Activated T-cell treated with anti-CD3 and anti-CD28 coated beads, Interleukin-2, amount 50 U/mL, for 72 hours (primary cell): ENCODE measurements at places on chromosomes 6 and 20.

GRCh38 chr6:83333500-83333899 is 97.4 kb downstream of the ME1 start:
- DNase-seq, result no peak

- DNase-seq, result no peak
These were observed 202.9 kb upstream of the SOX4 start for GRCh38 chr6:21390532-21391213.

GRCh38 chr6:5361396-5361795 is 100.1 kb downstream of the FARS2 start:
- no peak for DNase-seq

- no peak for DNase-seq
These were observed 427.1 kb upstream of the NOX3 start for GRCh38 chr6:155882527-155883333.

- DNase-seq, result peak; percentile 32
These were observed 223.2 kb upstream of the ECI2 start for GRCh38 chr6:4358414-4359107.

DNA sequence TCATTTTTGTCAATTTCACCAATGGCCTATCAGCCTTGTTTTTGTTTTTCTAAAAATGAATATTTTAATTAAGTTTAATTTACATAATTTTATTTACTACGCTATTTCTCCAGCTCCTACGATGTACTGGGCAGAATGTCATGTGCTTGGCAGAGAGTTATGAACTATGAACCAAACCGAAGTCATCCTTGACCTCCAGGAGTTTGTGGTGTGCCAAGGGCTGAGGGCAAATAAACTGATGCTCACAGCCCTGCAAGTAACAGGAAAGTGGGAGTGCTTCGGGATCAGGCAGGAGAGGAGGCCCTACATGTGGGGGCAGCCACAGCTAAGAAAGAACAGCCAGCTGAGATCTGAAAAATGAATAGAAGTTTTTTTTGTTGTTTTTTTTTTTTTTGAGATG is 38.6 kb downstream of the ZNF217 start:
- DNase-seq, result no peak

GRCh38 chr6:34235307-34236130 is 1.2 kb upstream of the HMGA1 start:
- DNase-seq, result peak; percentile 67

GRCh38 chr6:63923139-63923739 is 287.6 kb downstream of the PHF3 start:
- DNase-seq, result no peak

GRCh38 chr6:35733633-35734032 is 3.2 kb upstream of the ARMC12 start:
- no peak for DNase-seq

DNA sequence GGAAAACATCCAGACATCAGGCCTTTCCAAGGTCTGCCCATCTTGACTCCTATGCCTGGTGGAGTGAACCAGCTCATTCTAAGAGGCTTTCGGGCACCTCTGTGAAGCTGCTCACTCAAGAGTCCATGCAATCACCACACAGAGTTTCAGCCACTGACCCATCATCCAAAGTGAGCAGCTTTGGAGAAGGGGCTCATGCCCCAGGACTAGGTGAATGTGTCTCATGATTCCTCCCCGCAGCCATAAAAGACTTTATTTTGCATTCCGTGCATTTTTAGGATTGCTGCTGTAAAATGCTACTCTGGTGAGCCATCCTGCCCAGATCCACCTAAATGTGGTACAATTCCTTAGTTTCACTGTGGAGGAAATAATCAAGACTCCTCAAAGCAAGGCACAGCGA is 44.5 kb upstream of the EZR start:
- no peak for DNase-seq

DNA sequence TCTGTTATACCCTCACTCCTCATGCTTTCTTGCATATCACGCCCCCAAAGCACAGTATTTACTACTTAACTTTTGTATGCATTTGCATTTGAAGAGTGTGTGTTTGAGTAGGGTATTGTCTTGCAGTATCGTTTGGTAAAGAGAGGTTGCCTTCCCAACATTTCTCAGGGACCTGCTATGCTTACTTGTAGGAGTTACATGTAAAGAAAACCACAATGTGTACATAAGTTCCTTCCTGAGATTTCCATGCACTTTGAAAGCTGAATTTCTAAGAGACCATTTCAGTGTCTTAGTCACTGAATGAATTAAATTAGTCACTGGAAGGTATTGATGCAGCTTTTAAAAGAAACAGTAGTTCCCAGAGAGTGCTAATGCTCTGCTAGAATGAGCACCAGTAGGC is 159.3 kb upstream of the LAMA2 start:
- no peak for DNase-seq

DNA sequence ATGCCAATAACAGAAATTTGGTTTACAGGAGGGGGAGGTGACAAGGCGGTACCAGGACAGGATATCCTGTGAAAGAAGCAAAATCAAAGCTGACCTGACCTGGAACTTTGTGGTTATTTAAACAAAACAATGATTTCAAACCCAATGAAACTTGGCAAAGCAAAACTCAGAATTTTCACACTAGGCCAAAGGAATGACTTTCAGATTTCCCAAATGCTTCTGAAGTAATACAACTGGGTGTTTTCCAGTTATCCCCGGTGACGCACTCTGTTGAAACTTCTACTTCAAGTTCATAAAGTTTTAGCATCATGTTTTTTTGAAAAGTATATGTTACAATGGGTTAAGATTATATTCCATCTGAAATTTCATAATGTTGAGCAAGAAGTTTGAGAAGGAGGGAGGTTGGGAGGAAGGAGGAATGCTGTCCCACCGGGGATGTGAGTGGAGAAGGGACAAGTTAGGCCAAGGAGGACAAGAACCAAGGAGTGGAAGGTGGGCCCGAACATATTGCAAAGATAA is 78.1 kb upstream of the TRAF3IP2 start:
- no peak for DNase-seq

GRCh38 chr6:29488874-29489273 is 1.1 kb upstream of the MAS1L start:
- DNase-seq, result no peak

DNA sequence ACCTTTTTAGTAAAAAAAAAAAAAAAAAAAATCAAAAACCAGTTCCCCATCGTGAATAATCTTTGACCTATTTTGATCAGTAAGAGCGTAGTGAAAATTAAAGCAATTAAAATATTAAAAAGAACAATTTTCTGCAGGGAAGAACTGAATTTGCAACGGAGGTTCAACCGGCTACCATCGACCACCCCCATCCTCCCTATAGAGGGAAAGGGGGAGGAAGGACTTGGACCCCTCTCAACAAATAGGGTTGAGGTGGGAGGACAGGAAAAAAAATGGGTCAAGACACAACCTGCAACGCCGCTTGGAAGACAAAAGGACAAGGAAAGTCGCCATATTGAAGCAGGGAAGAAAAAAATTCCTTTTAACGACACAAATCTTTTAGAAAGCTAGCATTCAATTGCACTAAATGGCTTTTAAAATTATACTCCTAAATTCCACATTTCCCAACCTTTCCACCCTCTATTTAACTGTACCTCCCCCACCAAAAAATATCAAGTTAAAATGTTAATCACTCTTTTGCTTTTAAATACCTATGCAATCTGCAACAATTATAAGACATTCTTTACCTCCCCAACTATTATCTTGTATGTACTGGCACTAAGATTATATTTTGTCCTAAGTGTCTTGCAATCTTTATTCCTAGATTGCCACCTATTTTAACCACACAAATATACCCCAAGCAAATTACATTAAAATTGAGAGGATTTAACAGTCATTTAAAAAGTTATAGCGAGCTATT is 1.7 kb downstream of the PPP1R10 start:
- DNase-seq, result peak; percentile 71

- DNase-seq, result no peak
These were observed 14.9 kb upstream of the MATN4 start for GRCh38 chr20:45322952-45323383.

DNA sequence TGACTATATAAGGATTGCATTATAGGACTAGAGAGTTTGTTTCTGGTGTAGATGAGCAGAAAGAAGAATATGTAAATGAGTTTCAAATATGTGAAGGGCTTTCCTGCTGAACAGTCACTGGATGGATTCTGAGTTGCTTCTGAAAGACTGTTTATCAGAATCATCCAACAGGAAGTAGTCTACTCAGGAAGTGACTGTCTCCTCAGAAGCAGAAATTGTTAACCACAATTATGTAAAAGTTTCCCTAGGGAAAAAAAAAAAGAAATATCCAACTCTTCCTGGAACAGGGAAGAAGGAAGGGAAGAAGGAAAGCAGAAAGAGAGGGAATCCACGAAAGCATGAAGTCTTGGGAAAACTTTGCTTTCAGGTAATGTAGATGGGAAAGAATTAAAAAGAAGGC is 138.9 kb downstream of the TENT5A start:
- DNase-seq, result no peak

GRCh38 chr6:37192666-37193065 is 22.7 kb downstream of the PIM1 start:
- DNase-seq, result no peak

DNA sequence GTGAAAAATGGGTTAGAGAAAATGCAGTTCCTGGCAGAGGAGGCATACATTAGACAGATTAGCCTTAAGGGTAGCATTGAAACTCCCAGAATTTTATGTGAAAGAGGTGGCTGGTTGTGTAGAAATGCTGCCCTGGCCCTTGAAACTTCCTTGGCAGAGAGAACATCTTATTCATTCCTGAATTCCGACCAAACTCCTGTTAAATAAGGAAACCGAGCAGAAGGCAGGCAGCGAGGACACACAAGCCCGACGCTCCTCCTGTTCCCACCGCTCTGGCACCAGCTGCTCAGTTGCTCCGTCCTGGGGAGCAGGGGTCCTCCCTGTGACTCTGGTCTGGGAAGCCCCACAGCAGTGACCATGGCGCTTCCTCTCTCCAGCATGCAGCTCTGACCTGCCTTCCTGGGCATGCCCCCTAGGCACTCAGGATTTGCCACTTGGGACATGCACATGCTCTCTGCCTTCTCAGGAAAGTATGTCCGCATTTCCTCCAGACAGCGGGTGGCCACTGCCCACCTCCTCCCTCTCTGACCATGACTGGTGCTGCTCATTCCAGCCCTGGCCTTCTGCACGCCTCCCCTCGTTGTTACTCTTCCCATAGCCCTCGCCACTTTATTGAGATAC is 35.2 kb upstream of the CLDN20 start:
- no peak for DNase-seq

- peak; percentile 20 for DNase-seq
These were observed 143.2 kb upstream of the ZNF217 start for GRCh38 chr20:53736757-53737395.

DNA sequence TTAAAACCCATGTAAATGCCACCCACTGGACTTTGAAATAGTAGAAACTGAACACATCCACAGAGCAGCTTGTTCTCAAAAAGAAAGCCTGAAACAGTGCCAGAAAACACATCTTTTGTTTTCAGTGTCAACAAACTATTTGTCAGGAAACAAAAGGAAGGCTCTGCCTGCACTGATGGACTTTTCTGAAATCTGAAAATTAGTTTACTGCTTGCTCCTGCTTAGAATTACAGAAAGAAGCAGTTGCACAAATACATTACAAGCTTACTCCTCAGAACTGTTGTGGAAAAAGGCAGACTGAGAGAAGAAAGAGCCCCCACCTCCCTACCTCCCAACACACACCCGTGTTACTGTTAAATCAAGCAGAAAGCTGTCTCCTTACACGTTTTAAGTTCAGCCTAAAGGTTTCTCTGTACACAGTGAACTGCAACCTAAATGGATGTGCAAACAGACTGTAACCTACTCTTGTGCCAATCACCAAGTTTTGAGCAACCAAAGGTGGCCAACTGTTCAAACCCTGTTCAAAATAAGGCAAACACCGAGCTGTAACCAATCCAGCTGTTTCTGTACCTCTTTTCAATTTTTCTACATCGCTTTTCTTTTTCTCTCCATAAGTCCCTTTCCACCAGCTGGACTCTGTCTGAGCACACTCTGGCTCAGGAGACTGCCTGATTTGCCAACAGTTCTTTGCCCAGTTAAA is 43.7 kb downstream of the FRK start:
- no peak for DNase-seq

- peak; percentile 31 for DNase-seq
These were observed 312.5 kb downstream of the EYA4 start for GRCh38 chr6:133553652-133554051.

DNA sequence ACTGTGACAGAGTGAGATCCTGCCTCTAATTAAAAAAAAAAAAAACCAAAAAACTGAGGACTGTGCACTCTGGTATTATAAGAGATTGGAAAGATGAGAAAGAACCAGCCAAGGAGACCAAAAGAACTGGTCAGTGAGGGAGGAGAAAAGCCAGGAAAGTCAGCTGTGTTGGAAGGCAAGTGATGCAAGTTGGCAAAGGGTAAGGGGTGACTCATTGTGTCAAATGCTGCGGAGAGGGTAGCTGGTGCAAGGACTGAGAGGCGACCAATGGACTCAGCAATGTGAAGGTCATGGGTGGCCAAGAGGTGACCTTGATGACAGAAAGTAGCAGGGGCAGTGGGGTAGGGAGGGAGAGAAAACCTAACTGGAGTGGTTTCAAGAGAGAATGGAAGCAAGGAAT is 27.4 kb upstream of the LRRN4 start:
- no peak for DNase-seq

DNA sequence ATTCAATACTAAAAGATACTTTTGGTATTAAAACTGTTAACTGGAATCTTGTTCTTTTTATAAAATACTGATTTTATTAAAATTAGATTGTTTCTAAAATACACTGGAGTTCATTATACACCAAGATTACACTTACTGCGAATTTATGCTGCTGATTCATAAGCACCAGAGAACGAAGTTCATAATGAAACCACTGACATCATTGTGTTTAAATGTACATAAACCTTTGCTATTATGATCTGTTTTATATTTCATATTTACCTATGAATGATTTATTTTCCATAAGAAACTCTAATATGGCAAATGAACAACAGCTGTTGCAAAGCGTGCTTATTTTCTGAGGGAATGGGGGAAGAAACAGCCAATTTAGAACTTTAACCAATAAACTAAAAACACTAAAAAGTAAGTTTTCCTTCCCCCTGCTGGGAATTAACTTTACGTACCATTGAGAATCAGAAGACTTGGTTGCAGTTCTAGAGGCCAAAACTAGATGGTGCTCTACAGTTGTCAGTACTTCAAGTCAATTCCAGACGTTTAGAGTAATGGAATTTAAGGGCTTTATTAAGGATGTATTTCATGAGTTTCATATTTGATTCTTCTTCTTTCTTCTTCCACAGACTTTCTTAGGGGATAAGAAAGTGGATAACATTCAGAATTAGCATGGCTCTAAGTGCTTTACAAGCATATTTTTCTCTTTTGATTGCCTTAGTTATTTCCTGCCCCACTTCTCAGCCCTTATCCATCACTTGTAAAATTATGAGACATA is 30.8 kb upstream of the COL19A1 start:
- DNase-seq, result no peak

GRCh38 chr20:5630071-5630470 is 120.1 kb upstream of the SHLD1 start:
- no peak for DNase-seq

GRCh38 chr6:18016133-18016532 is 28.7 kb upstream of the KIF13A start:
- no peak for DNase-seq

GRCh38 chr20:519999-520398 is 23.6 kb downstream of the CSNK2A1 start:
- no peak for DNase-seq

DNA sequence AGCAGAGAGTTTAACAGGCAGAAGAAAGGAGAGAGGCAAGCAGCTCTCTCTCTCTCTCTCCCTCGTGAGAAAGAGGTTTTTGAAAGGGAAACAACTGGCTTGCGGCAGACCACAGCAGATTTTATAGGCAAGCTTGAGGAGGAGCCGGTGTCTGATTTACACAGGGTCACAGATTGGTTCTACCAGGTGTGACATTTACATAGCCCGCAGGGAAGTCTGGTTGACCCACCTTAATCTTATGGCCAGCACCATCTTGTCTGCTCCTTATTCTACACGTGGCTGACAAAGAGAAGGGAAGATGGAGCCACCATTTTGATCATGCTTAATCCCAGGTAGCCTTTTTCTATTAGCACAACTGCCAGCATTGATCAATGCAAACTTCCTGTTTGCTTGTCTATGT is 65.4 kb downstream of the OR2J2 start:
- no peak for DNase-seq
